NCI-H526 treated with DMSO at 0.1 percent for 48 hours (cell line): ENCODE measurements at places on chromosomes 4 and X.

DNA sequence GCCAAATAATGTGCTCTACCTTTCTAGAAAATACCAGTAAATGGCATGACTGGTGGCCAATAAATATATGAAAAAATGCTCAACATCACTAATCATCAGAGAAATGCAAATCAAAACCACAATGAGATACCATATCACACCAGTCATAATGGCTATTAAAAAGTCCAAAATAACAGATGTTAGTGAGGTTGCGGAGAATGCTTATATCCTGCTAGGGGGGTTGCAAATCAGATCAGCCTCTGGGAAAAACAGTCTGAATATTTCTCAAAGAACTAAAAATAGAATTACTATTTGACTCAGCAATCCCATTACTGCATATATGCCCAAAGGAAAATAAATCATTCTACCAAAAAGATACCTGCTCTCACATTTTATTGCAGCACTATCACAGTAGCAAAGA is 115.1 kb downstream of the RASGEF1B start:
- no peak for DNase-seq

DNA sequence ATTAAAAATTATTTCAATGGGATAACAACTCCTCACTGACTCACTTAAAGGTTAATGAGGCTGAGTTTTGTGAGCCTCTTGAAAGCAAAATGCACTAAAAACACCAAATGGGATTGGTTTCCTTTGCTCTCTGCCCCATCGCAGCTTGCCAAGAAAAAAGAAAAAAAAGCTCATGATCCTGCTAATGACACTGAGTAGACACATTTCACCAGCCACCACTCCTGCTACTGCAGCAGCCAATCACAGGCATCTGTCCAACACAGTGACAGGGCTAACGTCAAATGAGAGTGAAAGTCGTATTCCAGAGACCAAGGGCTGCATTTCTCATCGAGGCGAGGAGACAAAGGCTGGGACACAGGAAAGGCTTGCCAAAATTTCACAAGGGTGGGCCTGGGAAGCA is 5.2 kb downstream of the APBB2 start:
- no peak for DNase-seq

- no peak for DNase-seq
These were observed 789.3 kb downstream of the IL1RAPL1 start for GRCh38 chrX:29376584-29376983.

DNA sequence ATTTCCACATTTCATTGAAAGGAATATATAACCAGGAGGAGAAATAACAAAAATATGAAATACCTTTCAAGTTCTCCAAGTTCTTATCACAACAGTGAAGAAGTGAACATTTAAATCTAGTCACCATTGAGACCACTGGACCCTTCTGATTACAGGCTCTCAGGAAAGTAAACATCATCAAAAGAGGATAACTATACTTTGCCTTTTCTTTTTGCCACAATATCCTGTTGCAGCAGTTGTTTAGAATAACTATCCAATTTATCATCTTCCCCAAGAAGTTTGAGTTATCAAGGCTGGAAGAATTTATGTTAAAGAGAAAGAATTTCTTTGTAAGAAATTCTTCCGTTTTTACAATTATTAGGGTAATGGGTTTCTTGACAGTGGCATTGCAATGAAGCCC is 3.6 kb downstream of the LRP2BP start:
- no peak for DNase-seq

DNA sequence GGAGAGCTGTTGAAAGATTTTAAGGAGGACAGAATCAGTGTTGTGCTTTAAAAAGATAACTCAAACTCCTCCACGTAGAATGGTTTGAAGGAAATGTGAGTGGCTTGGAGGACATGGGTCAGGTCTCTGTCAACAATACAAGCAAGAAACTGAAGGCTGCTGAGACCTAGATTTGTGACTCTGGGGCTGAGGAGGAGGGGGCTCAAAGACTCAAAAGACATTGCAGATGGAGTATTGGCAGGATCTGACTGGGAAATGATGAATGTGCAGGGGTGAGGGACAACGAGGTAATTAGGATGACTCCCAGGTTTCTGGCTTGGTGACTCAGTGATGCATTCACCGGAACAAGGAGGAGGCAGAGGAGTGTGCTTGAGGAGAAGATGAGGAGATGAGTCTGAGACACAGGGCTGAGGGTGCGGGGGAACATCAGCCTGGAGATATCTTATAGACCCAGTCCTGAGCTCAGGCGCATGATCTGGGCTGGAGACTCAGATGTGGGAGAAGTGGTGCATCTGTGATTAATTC is 3.3 kb upstream of the RPS4X start:
- no peak for DNase-seq

DNA sequence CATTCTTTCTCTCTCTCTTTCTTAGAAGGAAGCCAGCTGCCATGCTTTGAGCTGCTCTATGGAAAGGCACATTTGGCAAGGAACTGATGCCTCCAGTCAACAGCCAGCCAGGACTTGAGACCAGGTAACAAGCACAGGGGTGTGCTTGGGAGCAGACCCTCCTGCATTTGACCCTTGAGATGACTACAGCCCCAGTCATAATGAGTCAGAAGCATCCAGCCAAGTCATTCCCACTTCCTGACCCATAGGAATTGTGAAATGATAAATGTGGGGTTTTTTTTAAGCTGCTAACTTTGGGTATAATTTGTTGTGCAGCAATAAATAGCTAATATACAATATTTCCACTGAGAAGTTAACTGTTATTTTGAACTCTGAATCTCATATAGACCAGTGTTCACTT is 446.9 kb downstream of the GRXCR1 start:
- no peak for DNase-seq

DNA sequence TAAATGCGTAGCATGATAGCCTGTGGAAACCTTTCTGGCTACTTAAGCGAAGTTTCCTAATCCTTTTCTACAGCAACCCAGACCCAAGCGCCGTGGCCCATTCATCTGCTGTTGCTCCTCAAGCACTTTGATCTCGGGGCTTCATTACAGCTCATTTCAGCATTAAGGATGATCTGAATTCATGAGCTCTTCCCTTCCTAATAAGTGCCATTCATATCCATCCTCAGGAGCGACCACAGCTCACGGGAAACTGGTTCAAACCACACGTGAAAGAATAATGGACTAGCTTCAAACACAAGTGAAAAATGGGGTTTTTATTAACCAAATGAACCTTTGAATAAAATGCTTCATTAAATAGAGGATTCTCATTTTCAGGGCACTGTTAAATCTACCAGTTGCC is 202.6 kb upstream of the LEF1 start:
- DNase-seq: no peak

- no peak for DNase-seq
These were observed 65.2 kb upstream of the TENT5D start for GRCh38 chrX:80354966-80355465.

DNA sequence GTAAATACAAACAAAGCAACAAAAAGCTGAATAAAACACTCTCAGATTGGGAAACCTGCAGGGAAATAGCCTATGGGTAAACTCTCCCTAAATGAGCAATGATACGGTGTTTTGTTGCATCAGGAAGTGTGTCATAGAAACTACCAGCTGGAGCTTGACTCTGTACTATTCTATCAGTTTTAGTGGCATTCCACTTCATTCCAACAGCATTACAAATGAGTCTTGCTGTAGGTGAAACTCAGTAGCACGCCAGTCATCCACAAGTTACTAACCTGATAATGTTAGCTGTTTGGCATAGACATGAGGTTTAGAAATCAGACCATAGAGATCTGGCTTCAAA is 24.9 kb downstream of the FGFBP1 start:
- no peak for DNase-seq

GRCh38 chrX:41142130-41142910 is 57.1 kb downstream of the USP9X start:
- no peak for DNase-seq

DNA sequence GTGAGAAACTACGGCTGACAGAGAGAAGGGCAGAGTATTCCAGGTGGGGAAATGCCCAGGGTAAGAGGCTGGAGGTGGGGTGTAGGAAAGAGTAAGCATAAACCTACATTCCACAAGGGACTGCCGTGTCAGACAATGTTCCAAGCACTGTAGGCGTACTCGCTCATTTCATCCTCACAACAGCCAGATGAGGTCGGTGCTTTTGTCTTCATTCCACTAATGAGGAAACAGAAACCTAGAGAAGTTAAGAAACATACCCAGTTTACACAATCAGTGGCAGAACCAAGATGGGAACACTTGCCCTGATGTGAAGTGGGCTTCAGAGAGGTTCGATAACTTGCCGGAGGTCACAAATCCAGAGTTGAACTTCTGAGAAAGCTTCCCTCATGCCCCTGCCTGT is 4.6 kb downstream of the SASH3 start:
- no peak for DNase-seq

GRCh38 chrX:103275947-103276567 is 493 bp downstream of the TCEAL5 start:
- no peak for DNase-seq

GRCh38 chr4:110198435-110199416 is at the start of gene ELOVL6:
Gene ELOVL6 (minus strand): TSS chr4:110198615. CDS start chr4:110198335, 280 bp downstream.
- peak; percentile 60 for DNase-seq

GRCh38 chr4:156477636-156478035 is 494.0 kb downstream of the PDGFC start:
- no peak for DNase-seq

DNA sequence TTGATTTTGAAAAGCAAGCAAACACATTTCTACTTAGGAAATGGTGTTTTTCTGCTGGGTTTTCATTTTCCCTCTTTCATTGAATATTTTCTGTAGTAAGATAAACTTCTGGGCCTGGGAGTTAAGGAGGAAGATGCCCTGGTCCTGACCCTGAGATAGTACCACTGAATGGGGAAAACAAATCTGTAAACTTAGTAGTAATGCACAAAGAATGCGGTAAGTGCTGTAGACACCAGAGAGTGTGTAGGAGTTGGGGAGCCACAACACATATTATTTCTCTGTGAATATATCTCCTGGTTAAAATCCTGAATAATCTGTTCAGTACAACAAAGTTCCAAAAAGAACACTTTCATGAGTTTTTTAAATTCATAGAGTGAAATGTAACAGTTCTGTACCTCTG is 178.3 kb downstream of the MAPK10 start:
- DNase-seq: no peak

GRCh38 chr4:153143527-153144348 is 60.5 kb upstream of the TRIM2 start:
- no peak for DNase-seq

GRCh38 chrX:45479835-45480422 is 279.3 kb upstream of the DIPK2B start:
- no peak for DNase-seq

GRCh38 chrX:68286980-68287379 is 146.3 kb downstream of the OPHN1 start:
- no peak for DNase-seq

GRCh38 chr4:109879636-109880314 is 31.9 kb downstream of the LRIT3 start:
- DNase-seq: no peak

- no peak for DNase-seq
These were observed 1290.9 kb downstream of the PCDH18 start for GRCh38 chr4:136241221-136241986.

DNA sequence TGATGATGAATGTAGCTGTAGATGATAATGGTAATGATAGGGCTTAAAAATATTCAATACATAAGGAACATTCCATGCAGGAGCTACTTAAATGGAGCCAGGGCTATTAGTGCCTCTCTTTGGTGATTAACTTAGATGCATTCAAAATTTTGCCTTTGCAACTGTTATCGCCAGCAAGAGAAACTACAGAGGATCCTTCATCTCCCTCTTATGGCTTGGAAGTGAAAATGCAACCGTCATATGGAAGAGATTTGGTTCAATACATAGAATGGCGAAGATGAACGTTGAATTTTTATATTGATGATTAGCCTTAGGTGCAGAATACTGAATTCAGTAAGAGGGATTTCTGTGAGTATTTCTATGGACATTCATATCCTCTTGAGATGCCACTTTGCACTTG is 134.5 kb upstream of the NLGN4X start:
- no peak for DNase-seq

GRCh38 chr4:165440415-165441158 is 61.8 kb downstream of the CPE start:
- DNase-seq: no peak

DNA sequence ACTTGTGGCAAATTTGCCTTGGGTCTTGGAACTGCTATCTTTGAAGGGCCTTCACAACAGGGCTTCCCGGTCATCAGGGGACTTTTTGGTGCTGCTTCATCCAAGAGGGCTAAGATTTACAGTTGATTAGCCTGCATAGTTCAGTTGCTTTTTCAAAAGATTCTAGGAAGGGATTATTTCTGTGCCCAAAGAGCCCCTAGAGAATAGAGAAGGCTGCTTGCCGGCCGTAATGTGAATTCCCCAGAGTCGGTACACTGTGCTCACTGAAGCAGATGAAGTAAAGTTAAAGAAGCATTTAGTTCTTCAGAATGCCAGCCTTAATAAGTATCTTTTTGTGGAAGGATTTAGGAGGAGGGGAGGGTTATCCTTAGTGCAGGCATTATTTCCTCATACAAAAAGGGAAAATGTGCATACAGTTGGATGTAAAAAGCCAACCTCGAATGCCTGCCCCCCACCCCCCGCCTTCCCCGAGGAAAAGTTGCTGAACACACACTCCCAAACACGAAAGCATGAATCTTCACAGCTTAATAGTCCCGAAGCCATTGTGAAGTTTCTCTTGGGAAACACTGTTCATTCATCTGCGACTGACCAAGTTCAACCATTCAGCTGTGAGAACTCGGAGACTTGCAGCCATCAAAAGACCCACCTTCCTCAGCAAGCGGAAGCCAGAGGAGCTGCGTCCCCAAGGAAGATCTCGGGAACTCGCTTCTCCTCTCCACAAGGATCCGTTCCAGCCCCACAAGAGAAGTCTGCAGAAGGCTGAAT is 47.6 kb downstream of the ANOS1 start:
- no peak for DNase-seq

DNA sequence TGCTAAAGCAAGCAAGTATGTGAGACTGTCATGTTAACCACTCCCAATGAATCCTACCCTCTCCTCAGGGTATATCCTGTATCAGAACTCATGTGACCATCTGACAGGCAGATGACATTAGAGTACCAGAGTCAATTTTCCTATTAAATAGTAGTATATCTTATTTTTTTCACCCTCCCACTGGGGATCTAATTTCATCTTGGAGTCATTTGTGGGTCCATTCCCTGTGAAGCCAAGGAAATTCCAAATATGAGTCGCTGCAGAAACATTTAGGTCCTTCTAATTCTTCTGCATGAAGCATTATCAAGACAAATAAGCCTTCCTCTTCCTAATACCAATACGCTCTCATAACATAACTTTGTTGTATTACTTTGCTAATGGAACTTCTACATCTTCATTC is 52.2 kb upstream of the BLTP1 start:
- no peak for DNase-seq

DNA sequence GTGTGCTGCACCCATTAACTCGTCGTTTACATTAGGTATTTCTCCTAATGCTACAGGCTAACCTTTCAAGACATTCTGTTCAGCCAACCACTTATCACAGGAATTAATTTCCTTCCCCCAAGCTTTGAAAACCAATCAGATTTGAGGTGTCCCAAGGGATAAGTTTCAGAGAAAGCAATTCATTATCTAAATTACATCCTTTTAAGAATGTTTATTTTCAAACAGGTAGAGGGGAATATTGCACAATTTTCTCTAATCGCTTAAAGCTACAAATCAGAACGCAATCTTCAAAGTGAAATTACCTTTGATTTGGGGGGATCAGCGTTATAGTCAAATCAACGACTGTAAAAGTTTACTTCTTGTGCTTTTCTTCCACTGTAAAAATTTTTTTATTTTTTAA is 1.6 kb downstream of the CLOCK start:
- no peak for DNase-seq

GRCh38 chr4:41227902-41228301 is 13.6 kb upstream of the APBB2 start:
- DNase-seq: no peak

- DNase-seq: peak; percentile 26
These were observed 23.7 kb upstream of the TENM3 start for GRCh38 chr4:182219411-182220056.

- no peak for DNase-seq
These were observed 13.0 kb downstream of the PPP1R3F start for GRCh38 chrX:49282647-49283011.
